ENCODE measurements at places on chromosomes 2 and 18. TPM values are rescaled to one million over a fixed set of nuclear protein-coding genes. Genes with fewer than 3 reads are reported as not detected.

GRCh38 chr18:51754566-51754965 is 557.1 kb upstream of the MEX3C start:
- no peak for DNase-seq

DNA sequence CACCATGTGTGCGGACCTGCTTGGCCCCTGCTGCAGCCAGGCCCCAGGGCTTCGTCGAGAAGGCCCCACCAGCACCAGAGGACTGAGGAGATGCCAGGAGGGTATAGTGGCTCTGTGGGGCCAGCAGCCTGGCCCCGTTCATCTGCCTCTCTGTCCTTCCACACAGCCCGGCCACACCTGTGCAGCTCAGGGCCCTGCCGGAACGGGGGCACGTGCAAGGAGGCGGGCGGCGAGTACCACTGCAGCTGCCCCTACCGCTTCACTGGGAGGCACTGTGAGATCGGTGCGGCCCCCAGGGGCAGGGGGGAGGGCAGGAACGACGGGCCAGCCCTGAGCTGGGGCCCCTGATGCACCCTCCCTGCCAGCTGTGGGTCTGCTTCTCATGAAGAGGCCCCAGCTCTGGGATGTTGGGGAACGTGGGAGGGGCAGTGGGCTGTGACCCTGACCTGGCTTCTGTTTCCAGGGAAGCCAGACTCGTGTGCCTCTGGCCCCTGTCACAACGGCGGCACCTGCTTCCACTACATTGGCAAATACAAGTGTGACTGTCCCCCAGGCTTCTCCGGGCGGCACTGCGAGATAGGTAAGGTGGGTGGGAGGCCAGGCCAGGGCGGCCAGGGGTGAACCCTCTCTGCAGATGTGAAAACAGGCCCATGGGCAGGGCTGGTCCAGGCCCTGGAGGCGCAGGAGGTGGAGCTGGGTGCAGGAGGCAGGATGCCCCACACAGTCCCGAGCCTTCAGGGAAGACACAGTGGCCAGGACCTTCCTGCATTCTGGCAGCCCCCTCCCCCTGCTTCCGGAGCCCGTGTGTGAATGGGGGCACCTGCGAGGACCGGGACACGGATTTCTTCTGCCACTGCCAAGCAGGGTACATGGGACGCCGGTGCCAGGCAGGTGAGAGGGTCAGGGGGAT is 50.3 kb downstream of the MTERF4 start:
- no peak for DNase-seq

GRCh38 chr2:24973812-24974211 is 2.1 kb upstream of the DNAJC27 start:
- no peak for DNase-seq

DNA sequence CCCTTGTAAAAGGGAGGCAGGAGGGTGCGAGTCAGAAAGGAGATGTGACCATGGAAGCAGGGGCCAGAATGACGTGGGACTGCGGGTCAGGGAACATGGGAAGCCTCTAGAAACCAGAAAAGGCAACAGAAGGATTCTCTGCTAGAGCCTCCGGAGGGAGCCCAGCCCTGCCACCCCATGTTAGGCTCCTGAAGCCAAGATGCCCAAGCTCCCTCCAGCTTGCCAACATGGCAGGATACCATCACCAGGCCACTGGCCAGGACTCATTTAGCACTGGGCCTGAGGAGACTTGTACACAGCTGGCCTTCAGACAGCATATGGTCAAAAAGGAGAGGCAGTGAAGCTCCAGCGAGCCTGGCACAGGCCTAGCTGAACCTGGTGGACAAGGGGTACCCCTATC is 5.6 kb downstream of the TMEM247 start:
- DNase-seq: no peak

- DNase-seq: no peak
Measured at GRCh38 chr2:165373278-165374010, 96.1 kb upstream of the CSRNP3 start.

DNA sequence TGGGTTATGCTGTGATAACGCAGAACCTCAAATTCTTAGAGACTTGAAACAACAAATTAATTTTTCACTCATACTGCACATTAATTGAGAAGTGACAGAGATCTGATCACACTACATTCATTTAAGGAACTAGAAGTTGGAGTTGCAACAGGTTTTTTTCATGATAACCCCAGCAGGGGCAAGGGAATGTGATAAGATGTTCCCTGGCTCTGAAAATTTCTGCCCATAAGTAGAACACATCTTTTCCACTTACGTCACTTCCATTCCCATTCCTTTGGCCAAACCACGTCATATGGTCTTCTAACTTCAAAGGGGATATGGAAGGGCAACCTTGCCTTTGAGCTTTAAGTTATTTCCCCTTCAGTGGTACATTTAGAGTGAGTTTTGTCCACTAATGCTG is 29.7 kb upstream of the PSME4 start:
- no peak for DNase-seq

DNA sequence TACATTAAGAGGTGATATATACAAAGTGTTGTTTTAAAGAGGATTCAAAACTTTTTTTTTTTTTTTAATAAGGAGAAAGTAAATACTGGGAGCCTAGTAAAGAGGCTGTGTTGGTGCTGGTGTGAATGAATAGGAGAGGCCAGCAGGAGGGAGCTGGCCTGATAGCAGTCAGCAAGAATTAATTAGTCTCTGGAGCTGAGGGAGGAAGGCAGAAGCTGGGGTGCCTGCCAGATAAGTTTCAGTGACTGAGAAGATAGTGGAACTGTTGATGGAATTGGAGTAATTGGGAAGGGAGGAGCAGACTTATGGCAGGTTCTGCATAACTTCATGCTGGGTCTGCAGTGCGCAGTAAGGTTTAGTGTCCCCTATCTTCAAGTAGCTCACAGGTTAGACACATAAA is 36.2 kb upstream of the SNORC start:
- DNase-seq: no peak

DNA sequence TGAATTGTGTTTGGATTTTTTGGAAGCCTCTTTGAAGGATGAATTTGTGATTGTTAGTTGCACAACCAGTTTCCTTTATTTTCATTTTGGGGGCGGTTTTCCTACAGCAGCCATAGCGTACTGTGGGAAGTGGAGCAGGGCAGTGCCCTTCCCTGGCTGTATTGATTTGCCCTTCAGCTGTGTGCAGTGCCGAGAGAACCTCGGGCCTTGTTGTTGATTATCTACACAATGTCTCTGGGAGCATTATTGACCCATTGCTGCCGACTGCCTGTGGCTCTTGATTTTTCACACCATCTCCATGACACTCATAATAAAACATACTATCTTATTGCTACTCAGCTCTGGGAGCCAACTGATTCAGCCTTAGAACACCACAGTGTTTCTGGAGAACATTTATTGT is 162.2 kb upstream of the BOD1L2 start:
- no peak for DNase-seq

The FASTKD2 gene
- 24.4 TPM for total RNA-seq

GRCh38 chr2:23385748-23386338 is 864 bp downstream of the KLHL29 start:
- DNase-seq: no peak

The ANKRD30B gene
- total RNA-seq: not detected

DNA sequence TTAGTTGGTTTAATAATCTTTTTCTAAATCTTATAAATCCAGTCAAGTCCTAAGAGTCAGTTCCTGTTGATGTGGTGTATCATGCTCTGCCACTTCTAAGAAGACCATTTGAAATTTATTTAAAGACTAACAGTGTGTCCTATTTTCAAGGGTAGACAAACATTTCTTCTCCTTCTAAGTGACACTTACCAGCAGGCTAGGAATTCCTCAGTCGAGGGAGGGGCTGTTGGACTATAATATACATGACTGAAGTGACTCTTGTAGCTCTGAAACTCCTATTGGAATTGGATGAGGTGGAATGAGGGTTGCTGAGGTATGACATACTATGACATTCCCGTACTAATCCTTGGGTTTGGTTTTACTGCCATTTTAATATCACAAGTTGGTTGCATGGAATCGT is 30.6 kb downstream of the ITGB6 start:
- DNase-seq: no peak

- DNase-seq: no peak
Measured at GRCh38 chr2:680496-680895, 3.3 kb upstream of the TMEM18 start.

- no peak for DNase-seq
Measured at GRCh38 chr2:28639092-28639691, 112.4 kb upstream of the PPP1CB start.

The RAB27B gene
- 2.2 TPM for total RNA-seq

The RNF181 gene
- 77.5 TPM for total RNA-seq

- DNase-seq: no peak
Measured at GRCh38 chr2:33247365-33247764, 229.1 kb upstream of the RASGRP3 start.

The STAT4 gene
- 2.0 TPM for total RNA-seq

Measured in HCT116 (cell line).